ENCODE measurements at places on chromosomes 1 and 21.
A peak's percentile ranks its signal among the peaks of the same experiment; 100 is the strongest.

GRCh38 chr1:204435872-204436271 is 24.3 kb upstream of the PPP1R15B start:
- no peak for DNase-seq

GRCh38 chr1:47676311-47677054 is 238.6 kb downstream of the FOXD2 start:
- no peak for DNase-seq

GRCh38 chr1:239418681-239419080 is 32.3 kb downstream of the CHRM3 start:
- DNase-seq, result no peak

DNA sequence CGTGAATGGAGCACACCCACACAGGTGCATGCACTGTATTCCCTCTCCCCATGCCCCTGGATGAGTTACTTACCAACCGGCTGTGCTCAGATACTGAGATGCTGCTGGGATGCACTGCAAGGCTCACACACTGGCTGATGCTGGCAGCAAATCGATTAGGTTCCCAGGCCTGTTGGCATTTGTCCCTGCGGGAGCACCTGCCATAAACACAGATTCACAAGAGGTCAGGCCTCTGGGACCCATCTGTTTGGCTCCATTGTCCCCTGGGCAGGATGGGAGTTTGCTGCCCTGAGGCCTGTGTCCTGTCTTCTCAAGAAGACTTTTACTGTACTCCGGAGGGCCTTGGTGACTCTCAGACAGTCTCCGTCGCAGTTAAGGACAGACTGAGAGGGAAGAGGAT is 145.4 kb downstream of the PLXNA2 start:
- no peak for DNase-seq

DNA sequence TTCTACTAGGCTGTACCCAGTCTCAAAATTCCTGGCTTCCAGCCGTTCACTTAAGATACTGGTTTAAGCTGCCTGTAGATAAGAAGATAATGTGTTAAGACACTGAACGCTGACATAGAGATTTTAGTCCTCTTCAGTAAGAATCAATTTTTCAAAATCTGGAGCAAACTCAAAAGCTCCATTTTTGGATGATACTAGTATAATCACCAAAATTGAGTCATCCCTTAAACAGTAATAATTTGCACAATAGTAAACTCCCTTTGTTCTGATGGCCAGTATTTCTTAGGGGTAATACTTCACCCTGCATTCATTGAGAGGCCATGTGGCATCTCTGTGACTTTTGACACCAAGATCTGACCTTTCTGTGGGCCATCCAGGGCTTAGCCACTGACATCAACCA is 299.8 kb upstream of the USP25 start:
- no peak for DNase-seq

GRCh38 chr1:229271448-229272159 is 693 bp downstream of the RAB4A start:
- peak; percentile 36 for DNase-seq

DNA sequence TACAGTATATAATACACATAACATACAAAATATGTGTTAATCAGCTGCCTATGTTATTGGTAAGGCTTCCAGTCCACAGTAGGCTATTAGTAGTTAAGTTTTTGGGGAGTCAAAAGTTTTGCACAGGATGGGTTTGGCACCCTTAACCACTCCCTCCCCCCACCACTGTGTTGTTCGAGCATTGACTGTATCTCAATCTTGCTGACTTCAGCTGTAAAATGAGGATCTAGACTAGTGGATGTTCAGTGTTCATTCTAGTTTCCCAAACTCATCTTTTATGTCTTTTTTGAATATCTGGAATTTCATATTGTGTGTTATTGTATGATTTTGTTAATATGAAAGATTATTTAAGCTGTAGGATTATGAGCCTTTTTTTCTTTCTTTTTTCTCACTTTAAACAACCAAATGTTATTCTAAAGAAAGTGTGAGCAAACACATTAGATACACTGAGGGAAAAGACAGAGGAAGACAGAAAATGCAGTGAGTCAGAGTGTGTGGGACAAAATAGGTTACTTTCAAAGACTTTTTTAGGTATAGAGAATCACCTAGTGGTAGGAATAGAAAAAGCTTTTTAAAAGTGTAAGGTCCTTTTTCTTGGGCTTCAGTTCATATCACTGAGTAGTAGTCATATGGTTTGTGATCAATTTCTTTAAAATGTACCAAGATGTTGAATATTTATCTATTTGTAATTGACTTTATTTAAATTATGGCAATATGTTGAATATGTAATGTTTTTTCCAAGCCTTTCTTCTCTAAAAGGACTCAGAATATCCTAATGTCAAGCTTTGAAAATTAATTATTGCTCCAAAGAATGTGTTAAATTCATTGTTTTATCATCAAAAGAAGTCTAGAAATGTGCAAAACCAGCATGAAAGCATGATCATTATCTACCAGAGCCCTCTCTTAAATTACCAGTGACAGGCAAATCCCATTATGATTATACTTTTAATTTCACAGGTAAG is 17.9 kb upstream of the CENPF start:
- no peak for DNase-seq

DNA sequence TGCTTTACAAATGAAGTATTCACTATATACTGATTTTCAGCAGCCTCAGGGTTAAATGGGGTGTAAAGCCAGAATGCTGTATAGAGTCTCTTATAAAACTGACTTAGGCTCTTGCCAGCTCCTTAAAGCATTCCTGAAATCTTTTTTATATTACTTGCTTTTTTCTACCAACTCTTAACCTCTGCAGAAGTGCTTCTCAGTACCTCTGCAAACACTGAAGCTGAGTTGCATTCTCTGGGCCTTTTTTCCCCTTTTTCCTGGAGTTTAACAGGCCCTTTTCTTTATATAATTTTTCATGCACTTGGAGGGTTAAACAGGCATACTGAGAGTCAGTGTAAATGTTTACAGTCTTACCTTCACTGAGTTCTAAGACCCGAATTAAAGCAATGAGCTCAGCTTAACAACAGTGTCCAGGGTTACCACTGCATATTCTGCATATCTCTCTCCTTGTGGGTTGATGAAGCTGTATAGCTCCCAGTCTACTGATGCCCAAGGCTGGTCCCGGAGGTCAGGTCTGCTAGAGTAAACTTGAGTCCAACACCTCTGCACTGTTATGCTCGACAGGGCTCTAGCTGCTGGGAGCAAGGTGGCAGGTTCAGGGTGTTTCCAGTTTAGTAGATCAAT is 40.9 kb upstream of the CFAP126 start:
- no peak for DNase-seq
